ENCODE measurements at places on chromosomes 5 and 9.

DNA sequence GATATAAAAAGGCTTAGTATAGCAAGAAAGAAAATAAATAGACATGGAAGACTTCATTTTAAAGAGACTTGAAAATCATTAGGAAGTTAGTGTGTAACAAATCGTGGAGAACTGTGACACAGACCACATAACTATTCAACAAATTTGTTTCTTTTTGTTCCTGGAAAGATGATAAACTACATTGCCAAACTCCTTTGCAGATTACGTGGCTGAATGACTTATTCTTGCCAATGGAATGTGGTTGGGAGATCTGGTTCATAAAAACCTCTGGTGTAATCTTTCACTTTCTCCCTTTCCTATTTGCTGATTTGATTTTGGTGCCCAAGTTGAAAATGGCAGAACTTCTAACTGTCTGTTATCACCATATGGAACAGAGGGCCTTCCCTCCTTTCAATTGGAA is 328.9 kb upstream of the MEF2C start:
- no peak for DNase-seq

GRCh38 chr9:114185570-114186490 is 30.5 kb downstream of the COL27A1 start:
- DNase-seq, result no peak

DNA sequence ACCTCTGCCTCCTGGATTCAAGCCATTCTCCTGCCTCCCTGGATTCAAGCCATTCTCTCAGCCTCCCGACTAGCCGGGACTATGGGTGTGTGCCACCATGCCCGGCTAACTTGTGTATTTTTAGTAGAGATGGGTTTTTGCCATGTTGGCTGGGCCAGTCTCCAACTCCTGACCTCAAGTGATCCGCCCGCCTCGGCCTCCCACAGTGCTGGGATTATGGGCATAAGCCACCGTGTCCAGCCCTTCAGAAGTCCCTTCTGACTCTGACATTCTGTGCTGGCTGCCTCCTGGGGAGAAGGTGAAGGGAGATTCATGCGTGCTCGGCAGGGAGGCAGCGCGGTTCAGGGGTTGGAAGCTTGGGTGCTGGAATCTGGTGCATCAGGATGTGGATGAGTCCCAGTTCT is 28.8 kb downstream of the PRRX2 start:
- DNase-seq, result no peak

GRCh38 chr5:55232985-55233928 is at the start of gene CCNO:
TSS of gene CCNO (minus strand) at chr5:55233608. CDS start at chr5:55233523, 85 bp downstream.
- peak; percentile 71 for DNase-seq

DNA sequence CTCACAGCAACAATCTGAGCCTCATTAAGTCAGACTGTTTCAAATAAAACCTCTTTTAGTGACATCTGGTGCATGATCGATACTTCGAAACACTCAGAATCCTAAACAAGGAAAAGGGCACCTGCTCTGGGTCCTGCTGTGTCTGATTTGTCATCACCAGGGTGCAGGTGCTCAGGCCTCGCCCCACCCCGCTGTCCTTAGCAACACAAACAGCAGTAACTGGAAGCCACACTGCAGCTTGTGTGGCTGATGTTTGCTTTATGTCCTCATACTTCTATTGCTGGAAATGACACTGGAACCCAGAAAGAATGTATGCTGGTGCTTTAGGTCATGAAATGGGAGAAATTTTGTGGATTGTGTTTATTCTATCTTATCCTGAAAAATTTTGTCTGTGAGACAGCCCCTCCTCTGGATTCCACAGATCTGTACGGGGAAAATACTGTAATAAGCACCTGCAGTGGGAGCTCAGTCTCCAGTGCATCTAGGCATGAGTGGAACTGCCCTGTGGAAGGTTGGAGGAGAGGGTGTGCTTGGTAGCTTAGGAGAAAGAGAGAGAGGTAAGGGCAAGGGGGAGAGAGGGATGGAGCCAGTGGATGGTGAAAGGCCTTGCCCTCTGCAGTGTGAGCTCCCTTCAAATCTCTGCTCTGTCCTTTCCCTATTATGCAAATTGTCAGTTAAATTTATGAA is 284.2 kb downstream of the SMARCA2 start:
- DNase-seq, result no peak

- DNase-seq, result no peak
Measured at GRCh38 chr5:74413403-74414048, 227.0 kb downstream of the ENC1 start.

- no peak for DNase-seq
Measured at GRCh38 chr9:69307446-69308205, 17.4 kb upstream of the ENTREP1 start.

DNA sequence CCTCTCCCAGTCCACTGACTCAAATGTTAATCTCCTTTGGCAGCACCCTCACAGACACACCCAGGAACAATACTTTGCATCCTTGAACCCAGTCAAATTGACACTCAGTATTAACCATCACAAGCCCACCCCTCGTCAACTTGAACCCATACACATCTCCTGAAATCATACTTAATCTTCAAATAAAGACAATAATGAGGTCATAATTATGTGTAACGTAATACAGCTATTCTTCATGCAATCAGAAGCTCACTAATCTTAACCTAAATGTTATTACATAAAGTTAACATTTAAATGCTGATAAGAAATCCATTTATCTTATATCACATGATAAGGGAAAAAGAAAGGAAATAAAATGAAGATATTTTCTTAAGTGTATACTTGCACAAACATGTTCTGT is 65.2 kb downstream of the PPIC start:
- no peak for DNase-seq

DNA sequence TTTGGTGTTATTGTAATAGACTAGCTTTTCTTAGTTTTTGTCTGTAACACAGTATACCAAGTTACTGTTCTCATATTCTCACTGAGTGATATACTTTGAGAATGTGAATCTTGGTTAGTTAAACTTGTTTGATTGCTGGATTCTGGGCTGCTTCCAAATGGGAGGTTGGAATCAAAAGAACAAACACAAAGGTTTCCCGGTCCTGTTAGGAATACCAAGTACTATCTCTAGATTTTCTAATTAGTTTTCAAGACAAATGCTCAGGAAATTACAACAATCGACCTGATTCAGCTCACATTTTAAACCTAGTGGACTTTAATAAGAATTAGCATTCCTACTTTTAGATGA is 244.3 kb downstream of the CSNK1G3 start:
- DNase-seq, result no peak

DNA sequence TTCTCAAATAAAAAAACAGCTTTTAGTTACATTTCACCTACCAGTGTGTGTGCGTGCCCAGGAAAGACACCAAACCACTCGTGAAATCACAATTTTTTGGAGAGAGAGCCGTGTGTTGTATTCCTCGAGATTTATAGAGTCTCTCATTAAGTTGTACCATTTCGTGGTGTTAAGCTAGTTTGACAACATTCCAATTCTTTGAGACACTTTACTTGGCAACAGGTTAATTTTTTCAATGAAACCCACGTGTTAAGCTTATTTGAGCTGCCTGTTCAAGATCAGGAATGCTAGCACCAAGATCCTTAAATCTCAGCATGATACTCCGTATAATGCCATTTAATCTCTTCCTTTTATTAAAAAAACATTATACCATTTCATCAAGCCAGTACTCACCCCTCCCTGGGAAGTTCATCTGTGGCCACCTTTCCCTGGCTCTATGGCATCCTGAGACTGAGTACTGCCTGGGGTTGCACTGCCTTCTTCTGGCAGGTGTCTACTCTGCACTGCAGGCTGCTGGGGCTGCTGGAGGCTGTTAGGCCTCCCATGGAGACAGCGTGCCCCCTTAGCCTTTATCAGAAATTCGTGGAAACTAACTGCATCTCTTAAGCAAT is 143.7 kb downstream of the ARHGAP26 start:
- DNase-seq, result no peak

GRCh38 chr5:171578829-171579491 is 159.5 kb downstream of the FGF18 start:
- DNase-seq, result no peak

DNA sequence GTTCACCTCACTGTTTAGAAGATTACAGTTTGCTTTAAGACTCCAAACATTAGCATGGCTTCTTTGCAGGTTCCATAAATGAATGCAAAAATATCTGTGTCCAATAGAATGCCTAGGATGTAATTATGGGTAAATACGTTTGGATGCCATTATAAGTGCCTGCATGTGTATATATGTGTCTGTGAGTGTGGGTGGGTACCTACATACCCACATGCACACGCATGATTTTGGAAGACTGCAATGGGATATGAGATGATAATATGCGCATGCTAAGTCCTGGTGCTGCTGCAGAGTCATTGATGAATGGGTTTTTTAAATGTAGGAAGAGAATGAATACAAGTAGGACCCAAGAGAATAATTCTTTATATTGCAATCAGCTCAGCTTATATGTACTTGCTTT is 406.4 kb downstream of the ZSWIM6 start:
- DNase-seq, result no peak

GRCh38 chr9:101191723-101192122 is 163.2 kb downstream of the PLPPR1 start:
- no peak for DNase-seq

- no peak for DNase-seq
Measured at GRCh38 chr9:123746765-123747164, 183.2 kb downstream of the DENND1A start.

GRCh38 chr5:32543291-32543690 is 42.1 kb upstream of the SUB1 start:
- no peak for DNase-seq

GRCh38 chr9:86176468-86176867 is 77.1 kb upstream of the GOLM1 start:
- DNase-seq, result no peak

- no peak for DNase-seq
Measured at GRCh38 chr5:121982893-121983285, 21.1 kb downstream of the SRFBP1 start.

DNA sequence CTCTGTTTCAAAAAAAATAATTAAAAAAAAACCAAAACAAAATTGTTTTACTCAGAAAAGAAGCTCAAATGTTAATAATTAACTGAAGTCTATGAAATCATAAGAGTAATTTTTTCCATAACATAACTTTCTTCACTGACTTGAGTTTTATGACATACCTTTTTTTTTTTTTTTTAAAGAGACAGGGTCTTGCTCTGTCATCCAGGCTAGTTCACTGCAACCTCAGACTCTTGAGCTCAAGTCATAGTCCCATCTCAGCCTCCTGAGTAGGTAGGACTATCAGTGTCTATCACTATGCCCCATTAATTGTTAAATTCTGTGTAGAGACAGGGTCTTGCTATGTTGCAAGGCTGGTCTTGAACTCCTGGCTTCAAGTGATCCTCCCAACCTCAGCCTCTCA is 21.9 kb downstream of the SAR1B start:
- DNase-seq, result no peak

DNA sequence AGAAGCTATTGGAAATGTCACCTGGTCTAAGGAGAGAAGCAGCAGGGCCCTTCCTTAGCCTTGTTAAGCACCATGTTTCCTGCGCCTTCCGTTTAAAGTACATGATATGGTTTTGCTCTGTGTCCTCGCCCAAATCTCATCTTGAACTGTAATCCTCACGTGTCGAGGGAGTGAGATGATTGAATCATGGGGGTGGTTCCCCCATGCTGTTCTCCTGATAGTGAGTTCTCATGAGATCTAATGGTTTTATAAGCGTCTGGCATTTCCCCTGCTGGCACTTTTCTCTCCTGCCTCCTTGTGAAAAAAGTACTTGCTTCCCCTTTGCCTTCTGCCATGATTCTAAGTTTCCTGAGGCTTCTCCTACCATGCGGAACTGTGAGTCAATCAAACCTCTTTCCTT is 49.7 kb downstream of the PRDM6 start:
- no peak for DNase-seq

DNA sequence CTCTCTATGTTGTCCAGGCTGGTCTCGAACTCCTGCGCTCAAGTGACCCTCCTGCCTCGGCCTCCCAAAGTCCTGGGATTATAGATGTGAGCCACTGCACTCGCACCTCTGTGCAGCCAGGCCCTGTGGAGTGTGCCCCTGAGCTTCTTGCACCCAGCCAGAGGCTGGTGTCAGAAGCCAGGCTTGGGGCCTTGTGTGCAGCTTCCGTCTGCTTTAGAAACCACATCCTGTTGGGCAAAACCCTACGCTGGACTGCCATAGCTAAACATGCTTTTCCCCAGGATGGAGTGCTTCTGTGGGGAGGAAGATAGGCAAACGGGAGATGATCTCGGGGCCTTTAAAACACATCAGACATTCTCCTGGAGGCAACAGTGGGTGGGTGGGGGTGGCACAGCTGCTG is 40.1 kb downstream of the PRRT1B start:
- DNase-seq, result peak; percentile 61

- DNase-seq, result no peak
Measured at GRCh38 chr9:94586316-94586715, 7.3 kb downstream of the FBP2 start.

DNA sequence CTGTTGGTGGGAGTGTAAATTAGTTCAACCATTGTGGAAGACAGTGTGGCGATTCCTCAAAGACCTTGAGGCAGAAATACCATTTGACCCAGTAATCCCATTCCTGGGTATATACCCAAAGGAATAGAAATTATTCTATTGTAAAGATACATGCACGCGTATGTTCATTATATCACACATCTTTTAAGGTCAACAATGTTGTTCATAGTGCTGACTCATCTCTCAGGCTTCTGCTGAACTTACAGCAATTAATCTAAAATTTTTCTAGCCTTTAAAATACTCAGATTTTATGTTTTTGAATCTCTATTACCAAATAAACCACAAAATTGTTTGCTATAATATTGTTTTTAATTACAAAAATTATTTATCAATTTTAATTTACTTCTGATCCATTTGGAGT is 38.8 kb upstream of the ZNF618 start:
- no peak for DNase-seq

DNA sequence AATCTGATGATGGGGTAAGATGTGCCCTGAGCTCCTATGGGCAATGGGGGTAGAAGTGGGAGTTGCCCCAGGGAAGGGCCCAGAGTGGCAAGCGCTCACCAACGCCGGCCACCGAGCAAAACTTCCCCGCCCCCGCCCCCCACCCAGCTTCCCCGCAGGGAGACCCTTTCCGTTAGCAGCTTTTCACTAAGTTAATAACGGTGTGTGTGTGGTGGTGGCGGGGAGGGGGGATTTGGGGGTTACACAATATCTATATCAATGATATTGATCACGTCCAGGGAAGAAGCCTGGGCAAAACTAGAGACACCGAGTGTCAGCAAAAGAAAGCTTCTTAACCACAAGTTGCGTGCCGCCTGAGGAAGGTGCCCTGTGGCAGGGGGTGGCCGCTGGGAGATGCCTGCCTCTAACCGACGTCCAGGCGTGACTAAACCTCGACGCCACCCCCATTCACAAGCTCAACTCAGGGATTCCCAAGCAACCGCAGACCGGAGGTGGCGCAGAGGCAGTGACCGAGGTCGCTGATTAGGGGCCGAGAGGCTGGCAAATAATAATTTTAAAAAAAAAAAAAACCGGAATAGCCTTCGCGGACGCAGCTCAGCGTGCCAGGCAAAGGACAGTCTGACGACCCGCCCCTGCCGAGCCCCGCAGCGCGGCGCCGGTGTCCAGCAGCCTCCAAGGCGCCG is 222.6 kb downstream of the MEF2C start:
- DNase-seq, result peak; percentile 21

- DNase-seq, result peak; percentile 6
Measured at GRCh38 chr5:115379622-115380344, 83.3 kb upstream of the CCDC112 start.

DNA sequence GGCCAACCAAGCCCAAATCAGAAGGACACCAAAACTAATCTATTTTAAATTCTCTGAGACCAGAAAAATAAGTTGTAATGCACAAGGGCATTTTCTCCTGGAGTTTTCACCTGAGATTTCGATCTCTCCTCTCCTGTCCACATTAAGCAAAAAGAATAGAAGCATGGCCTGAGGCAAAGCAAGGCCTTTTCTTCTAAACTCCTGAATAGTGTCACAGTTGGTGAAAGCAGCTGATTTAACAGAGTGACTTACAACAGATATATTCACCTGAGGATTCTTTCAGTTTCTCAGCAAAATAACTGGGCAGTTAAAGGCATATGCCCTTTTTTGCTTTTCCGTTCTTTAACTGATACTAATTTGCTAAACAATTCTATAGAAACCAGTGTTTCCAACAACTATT is 547.7 kb downstream of the EFNA5 start:
- no peak for DNase-seq
